Dermis microvascular lymphatic vessel endothelial cell (primary cell): ENCODE measurements at places on chromosomes 12 and 14. TPM values are rescaled to one million over a fixed set of nuclear protein-coding genes. Genes with fewer than 3 reads are reported as not detected.

CD163L1 gene
- 16.0 and 23.6 TPM in 2 replicates for total RNA-seq

SIX1 gene
- under 0.01 TPM in 1 of 2 replicates, not detected in the other for total RNA-seq

OAS1 gene
- total RNA-seq: 29.0 and 33.4 TPM in 2 replicates

FAM186B gene
- 0.13 TPM in 2 replicates for total RNA-seq

RFX4 gene
- total RNA-seq: not detected in 2 replicates

NR1H4 gene
- total RNA-seq: not detected in 2 replicates

MYO1H gene
- not detected in 2 replicates for total RNA-seq

SDR9C7 gene
- not detected in 2 replicates for total RNA-seq

TTC6 gene
- total RNA-seq: under 0.01 and 0.13 TPM in 2 replicates

ADCK1 gene
- 2.2 and 3.4 TPM in 2 replicates for total RNA-seq

SERPINA4 gene
- total RNA-seq: not detected in 2 replicates

NINJ2 gene
- total RNA-seq: 2.4 and 3.0 TPM in 2 replicates

ETNK1 gene
- 33.3 and 39.3 TPM in 2 replicates for total RNA-seq

RIPK3 gene
- total RNA-seq: 1.4 and 1.8 TPM in 2 replicates

APOF gene
- not detected in 2 replicates for total RNA-seq

MRPL52 gene
- total RNA-seq: 31.1 and 41.2 TPM in 2 replicates

PAPOLA gene
- total RNA-seq: 79.2 and 100 TPM in 2 replicates

KRT86 gene
- under 0.01 TPM in 1 of 2 replicates, not detected in the other for total RNA-seq

KITLG gene
- 3.2 and 7.7 TPM in 2 replicates for total RNA-seq

NPC2 gene
- total RNA-seq: 128 and 259 TPM in 2 replicates

FGF6 gene
- not detected in 2 replicates for total RNA-seq

TSPAN8 gene
- not detected in 2 replicates for total RNA-seq

CMKLR1 gene
- under 0.01 and 0.13 TPM in 2 replicates for total RNA-seq

SERPINA10 gene
- not detected in 2 replicates for total RNA-seq

CCT2 gene
- 227 and 251 TPM in 2 replicates for total RNA-seq

KRT72 gene
- not detected in 2 replicates for total RNA-seq

ASB2 gene
- total RNA-seq: not detected in 2 replicates

SAMD15 gene
- 0.38 and 1.0 TPM in 2 replicates for total RNA-seq

RNASE1 gene
- total RNA-seq: 7.1 and 8.0 TPM in 2 replicates

LRRK2 gene
- total RNA-seq: 0.13 and 0.26 TPM in 2 replicates

PAX9 gene
- total RNA-seq: not detected in 2 replicates

RITA1 gene
- total RNA-seq: 14.2 and 21.4 TPM in 2 replicates

STAT6 gene
- 8.5 and 11.0 TPM in 2 replicates for total RNA-seq

RNF212B gene
- total RNA-seq: not detected in 2 replicates

AKAP3 gene
- total RNA-seq: 0.64 and 1.5 TPM in 2 replicates

HHIPL1 gene
- total RNA-seq: 1.4 and 2.3 TPM in 2 replicates

CCDC196 gene
- not detected in 2 replicates for total RNA-seq

TMEM121 gene
- total RNA-seq: 6.4 and 9.5 TPM in 2 replicates
